Activated CD8-positive, alpha-beta memory T cell treated with anti-CD3 and anti-CD28 coated beads for 48 hours (primary cell): ENCODE measurements at places on chromosomes 4 and X.

- no peak for DNase-seq
Measured at GRCh38 chr4:125663896-125664767, 349.4 kb downstream of the FAT4 start.

- no peak for DNase-seq
Measured at GRCh38 chrX:25531096-25531495, 515.3 kb upstream of the ARX start.

DNA sequence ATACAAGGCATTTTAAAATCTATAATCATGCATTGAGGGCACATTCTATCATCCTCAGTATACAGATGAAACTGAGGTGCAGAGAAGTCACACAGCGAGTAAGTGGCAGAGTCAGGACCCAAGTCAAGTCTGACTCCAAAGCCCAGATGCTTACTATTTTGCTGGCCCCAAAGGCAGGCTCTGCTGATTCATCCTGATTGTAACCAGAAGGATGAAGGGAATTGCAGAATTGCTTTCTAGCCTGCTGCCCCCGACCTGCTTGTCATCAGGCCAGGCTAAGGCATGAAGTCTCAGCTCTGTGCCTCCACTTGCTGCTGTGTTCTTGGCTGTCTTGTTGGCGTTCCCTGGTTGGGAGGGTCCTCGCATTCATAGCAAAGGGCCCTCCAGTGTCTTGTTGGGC is 62.7 kb downstream of the SLC9A6 start:
- no peak for DNase-seq

GRCh38 chr4:155929833-155930232 is 23.8 kb downstream of the CTSO start:
- DNase-seq = no peak

DNA sequence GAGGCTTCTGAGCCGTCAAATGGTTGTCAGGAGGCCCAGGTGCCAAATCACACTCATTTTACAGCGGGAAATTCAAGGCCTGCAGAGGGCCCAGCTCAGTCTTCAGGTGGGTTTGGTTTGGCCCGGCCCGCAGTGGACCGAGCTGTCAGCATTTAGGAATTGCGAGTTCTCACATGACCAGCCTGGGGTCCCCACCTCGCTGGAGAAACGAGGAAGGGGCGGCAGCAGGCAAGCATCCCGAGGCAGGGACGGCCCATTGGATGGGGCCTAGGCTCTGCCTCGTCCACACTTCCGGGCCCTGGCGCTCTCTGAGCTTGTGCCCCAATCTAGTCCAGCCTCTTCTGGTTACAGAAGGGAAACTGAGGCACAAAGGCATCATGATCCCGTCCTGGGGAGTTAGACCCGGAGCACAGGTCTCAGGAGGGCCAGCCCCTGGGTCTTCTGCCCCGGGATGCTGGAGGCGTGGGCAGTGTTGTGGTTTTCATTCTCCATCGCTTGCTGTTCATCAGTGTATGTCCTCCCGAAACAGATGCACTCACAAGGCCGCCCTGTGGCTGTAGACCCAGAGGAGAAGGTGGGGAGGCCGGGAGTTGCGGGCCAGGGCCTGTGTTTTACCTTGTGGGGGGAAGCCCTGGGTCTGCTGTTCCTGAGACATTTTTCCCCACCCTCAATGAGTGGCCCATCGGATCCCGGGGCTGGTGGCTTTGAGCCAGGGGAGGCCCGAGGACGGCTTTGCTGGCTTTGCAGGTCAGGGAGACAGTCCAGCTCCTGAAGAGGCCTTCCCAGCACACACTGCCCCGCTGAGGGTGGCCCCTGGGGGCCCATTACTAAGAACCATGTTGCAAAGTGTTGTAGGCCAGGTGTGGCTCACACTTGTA is 8.9 kb downstream of the PSAPL1 start:
- DNase-seq = no peak

- no peak for DNase-seq
Measured at GRCh38 chr4:76753814-76754213, 144.1 kb downstream of the SOWAHB start.

- no peak for DNase-seq
Measured at GRCh38 chr4:109026588-109026987, 263.7 kb upstream of the ETNPPL start.

DNA sequence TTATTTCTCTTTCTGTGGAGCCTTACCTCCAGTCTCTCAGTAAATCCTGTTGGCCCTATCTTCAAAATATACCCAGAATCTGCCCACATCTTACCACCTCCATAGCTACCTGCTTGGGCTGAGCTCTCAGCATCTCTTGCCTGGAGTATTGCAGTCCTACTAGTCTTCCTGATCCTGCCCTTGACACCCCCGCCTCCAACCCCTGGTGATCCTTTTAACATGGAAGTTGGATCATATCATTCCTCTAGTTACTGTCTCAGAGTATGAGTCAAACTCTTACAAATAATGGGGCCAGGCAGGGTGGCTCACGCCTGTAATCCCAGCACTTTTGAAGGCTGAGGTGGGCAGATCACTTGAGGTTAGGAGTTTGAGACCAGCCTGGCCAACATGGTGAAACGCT is 43.1 kb upstream of the SETD7 start:
- no peak for DNase-seq

- DNase-seq = no peak
Measured at GRCh38 chr4:105150503-105150902, 3.8 kb downstream of the TET2 start.

DNA sequence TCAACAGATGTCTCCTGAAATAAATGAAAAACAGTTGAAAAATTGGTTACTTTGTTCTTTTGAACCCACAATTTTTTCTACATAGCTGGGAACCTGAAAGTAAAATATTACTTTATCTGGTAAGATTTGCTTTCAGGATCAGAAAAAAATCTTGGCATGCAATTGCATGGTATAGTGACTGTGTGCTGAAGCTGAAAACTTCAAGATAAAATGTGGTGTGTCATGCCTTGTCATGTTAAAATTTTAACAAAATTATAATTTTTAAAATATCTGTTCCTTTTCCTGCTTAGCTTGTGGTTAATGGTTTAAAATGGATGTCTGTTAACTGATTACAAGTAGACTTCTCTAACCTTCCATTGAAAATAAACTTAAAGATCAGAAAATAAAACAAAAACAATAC is 904.8 kb downstream of the PDHA2 start:
- no peak for DNase-seq

DNA sequence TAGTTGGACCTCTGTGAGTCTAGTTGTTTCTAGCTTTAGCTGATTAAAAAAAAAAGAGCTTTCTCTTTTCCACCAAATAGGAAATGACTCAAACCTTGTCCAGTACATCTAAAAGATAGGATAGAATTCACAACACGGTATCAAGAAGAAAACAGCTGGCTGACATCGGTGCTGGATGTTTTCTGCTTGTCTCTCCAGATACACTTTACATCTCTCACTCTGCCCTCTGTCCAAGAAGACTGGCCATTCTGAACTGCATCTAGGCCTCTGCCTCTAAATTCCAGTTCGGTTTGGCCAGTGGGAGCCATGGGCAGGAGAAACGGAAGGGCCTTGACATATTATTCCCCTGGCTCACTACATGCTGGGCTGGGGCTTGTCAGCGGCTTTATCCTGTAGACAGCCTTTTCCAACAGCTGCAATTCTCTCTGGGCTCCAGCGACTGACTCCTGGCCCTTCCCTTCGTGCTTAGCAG is 57.3 kb upstream of the SHISA3 start:
- DNase-seq = no peak

DNA sequence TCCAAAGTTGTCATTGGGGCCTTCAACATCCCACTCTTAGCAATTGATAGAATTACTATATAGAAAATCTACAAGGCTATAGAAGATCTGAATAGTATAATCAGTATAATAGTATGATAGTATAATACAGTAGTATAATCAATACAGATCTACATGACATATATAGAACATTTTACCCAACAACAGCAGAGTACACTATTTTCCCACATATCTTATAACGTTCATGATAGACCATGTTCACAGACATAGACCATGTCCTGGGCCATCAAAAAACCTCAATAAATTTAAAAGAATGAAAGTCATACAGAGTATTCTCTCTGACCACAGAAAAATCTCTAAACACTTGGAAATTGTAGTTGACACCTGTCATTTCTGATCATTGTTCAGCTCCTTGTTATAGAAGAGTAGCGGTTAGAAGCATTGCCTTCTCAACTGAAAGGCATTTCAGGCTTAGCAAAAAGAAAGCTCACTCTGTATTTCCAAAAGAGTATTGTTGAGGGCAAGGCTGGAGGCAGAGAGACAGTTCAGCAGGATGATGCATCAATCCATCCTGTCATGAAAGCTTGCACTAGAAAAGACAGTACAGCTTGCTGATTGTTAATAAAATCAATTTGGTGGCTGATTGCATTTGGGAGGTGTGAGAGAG is 38.8 kb upstream of the ARMCX5 start:
- no peak for DNase-seq

- DNase-seq = no peak
Measured at GRCh38 chrX:132491191-132491590, 2.4 kb upstream of the MBNL3 start.

DNA sequence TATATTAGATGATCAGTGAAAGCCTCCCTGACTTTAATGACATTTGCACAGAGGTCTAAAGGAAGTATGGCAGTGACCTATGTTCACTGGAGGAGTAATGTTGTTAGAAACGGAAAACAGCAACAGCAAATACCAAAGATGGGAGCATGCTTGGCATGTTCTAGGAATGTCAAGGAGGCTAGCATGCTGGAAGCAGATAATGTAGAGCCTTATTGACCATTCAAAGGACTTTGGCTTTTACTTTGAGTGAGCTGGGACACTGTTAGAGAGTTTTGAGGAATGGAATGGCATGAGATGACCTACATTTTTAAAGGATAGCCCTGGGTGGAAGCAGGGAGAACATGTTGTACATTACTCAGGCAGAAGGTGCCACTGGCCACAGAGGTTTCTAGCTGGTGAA is 6.0 kb downstream of the RPA4 start:
- DNase-seq = no peak

DNA sequence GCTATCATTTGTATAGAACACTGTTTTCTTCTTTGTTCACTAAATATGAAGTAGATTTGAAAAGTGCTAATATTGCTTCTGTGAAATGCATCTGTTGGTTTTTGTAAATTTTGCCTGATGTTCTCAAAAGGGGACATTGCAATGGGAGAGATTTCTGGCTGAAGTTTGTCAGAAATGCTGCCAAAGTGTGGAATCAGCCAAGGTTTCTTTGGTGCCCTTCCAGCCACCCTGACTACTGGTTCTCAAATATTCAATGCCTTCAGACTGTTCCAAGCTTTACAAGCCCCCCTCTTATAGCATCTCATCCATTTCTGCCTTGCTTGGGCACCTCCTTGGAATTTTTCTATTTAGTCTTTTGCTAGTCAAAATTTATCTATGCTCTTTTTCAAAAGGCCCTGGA is 60.6 kb upstream of the TMLHE start:
- DNase-seq = no peak

DNA sequence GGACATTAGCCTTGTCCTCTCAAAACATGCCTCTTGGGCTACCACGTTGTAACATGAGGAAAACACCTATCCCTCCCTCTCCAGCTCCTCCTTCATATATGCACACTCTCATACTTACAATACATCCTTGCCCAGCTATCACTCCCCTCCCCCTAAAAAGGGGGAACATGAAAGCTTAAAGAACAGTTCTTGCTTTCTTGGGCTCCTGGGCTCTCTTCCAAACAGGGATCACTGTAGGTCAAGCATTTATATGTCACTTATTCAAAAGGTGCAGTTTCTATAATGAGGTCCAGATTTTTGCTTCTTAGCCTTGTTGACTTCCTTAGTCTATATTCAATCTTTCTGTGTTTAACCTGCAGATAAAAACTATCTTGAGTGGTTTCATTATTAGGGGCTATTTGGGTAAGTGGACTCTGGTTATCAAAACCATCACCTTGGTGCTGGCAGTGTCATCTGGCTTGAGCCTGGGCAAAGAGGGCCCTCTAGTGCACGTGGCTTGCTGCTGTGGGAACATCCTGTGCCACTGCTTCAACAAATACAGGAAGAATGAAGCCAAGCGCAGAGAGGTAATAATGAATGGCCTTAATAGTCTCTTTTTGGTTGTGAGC is 119.4 kb downstream of the AKAP4 start:
- DNase-seq = no peak

- DNase-seq = no peak
Measured at GRCh38 chrX:24899391-24899790, 116.4 kb downstream of the ARX start.

DNA sequence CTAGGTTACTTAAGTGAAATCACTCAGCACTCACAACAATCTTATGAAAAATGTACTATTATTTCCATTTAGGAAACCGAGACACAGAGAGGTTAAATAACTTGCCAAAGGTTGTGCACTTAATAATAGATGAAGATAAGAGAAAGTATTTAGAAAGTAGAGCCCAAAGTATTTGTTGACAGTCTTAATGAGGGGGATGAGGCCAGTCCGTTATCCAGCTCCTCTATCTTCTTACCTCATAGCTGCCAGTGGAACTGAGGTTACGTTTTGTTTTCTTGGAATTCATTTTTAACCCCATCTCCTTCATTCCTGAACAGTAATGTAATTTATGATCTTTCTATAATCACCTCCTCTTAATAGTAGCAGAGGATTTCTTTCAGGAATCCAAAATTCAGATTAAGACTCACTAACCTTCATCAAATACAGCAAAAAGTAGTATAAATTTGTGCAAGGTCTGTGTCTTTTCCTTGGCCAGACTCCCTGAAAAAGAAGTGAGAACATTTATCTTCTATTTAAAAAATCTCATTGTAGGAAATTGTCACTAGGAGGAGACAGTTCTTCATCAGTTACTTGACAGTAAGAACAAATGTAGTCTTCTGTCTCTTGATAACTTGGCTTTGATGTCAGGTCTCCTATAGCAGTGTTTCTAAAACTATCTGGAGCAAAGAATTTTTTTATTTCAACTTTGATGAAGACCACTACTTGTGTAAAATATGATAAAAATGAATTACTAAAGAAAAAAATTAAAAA is 35.5 kb downstream of the F8 start:
- DNase-seq = no peak

- no peak for DNase-seq
Measured at GRCh38 chr4:8262637-8263322, 6.8 kb upstream of the HTRA3 start.

GRCh38 chr4:119299260-119299671 is 22.7 kb downstream of the FABP2 start:
- no peak for DNase-seq

DNA sequence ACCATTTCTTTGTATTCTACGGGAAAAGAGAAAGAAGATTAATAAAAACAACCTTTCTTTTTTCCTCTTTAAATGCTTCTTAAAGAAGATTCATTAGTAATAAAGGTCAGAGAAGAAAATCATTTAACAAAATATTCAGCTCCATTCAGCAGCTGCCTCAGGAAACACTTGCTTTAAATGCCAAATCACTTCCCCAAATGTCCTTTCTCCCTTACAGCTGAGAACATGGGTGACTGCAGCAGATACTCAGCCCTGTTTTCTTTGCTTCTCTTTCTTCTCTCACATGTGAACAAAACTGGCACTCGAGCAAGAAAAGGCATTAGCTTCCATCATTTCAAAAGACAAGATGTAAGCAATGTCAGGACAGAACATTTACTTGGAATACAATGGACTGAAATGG is 120.2 kb downstream of the INPP4B start:
- no peak for DNase-seq

DNA sequence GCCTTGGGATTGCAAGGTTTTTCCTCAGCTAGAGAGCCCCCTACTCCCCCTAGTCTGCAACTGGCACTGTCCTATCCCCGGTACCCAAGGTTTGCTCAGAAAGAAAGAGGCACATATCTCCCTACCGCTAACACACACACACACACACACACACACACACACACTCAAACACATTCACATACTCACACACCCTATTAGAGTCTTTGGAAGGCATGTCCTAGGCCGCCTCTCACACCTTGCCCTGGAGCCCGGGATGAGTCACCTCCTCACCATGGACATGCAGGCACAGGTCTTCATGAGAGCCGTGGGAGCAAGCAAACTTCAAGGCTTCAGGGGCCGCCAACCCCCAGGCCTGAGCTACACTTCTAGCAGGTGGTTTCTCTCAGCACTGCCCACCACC is 49.2 kb downstream of the PJA1 start:
- DNase-seq = no peak
